ENCODE measurements at places on chromosomes 6 and 20.

DNA sequence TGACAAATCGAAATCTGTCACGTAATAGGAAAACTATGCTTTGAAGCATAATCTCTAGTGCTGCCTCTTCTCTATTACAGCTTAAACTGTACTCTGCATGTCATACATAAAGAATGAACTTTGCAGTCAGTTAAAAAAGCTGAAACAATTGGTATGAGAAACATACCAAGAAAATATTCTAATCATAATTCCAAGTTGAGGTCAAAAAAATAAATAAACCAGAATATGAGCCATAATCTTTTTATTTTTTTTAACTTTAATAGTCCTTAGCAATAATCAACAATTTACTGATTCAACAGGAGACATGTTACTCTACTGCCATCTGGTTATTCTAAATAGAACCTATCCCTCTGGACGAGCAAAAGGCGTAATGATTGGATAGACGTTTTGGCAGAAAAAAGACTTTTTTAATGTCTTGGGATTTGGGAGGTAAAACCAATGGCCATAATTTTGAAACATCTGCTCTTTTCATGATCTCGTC, 224.4 kb upstream of the FLRT3 start:
- DNase-seq, result no peak

GRCh38 chr6:125930765-125931418, 25.7 kb upstream of the HINT3 start:
- no peak for DNase-seq

GRCh38 chr20:33933469-33933909, 60.2 kb upstream of the RALY start:
- peak; percentile 33 for DNase-seq

DNA sequence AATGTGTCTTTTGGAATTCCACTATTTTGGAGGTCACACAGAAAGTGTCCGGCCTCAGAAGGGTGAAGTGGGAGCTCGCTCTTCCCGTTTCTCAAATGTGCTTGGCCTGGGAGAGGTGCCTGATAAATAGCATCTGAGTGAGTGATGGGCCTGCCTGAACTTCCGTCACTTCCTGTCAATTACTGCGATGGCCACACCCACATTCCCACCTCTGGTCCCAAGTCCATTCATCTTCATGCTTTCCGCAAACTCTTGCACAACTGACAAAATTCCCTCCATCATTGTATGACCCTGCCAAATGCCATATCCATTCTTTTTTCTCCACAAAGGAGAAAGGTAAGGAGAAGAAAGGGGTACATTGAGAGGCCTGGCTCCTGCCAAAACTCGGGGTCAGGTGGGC, 169.0 kb downstream of the QKI start:
- no peak for DNase-seq

DNA sequence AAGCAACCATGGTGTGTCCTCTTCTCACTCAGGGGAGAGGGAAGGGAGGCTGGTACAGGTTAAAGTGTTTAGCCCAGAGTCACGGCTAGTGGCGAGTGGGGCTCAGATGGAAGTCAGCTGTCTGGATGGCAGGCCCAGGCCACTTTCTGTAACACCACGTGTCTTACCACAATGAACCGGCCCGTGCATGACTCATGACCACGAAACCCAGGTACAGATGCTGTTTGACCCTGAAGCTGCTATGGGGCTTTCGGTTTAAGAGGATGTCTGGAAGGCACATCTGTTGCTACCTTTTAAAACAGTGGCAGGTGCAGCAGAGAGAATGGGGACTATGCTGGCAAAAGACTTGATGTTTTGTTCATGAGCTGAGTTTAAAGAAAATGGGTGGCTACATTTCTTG, 36.5 kb upstream of the MPC1 start:
- peak; percentile 35 for DNase-seq

GRCh38 chr6:118667988-118668387, 16.6 kb upstream of the CEP85L start:
- DNase-seq, result no peak

DNA sequence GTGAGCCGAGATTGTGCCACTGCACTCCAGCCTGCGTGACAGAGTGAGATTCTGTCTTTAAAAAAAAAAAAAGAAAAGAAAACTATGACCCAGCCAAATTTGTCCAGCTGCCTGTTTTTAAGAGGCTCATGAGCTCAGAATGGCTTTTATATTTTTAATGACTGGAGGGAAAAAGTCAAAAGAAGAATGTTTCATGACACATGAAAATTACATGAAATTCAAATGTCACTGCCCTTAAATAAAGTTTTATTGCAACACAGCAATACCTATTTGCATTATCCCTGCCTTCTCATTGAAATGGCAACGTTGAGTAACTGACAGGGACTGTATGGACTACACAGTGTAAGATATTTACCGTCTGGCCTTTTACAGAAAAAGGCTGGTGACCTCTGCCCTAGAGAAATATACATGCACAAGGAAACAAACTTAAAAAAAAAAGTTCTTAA, 11.4 kb downstream of the SENP6 start:
- DNase-seq, result no peak

GRCh38 chr6:78615430-78615904, 251.9 kb upstream of the IRAK1BP1 start:
- DNase-seq, result no peak
